NCI-H524 treated with DMSO at 0.1 percent for 48 hours (cell line): ENCODE measurements at places on chromosomes 3 and 15.

GRCh38 chr15:97998307-97999071 lies 38.0 kb downstream of the ARRDC4 start:
- DNase-seq = no peak

DNA sequence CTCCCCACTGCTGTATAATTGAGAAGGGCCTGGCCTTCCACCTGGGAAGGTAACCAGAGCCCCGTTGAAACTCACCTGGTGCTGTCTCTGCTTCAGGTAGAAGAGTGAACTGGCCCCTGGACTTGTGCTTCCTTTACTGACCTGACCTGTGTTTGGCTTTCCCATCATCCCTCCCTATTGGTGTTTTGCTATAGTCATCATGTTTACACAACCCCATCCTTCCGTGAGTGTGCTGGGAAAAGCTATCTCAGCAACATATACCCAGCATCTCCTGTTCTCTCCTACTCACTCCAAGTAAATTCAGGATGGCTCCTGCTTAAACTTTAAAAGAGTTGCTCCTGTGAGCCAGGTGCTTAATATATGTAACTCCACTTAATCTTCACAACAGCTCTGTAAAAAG lies 77.2 kb upstream of the TSC22D2 start:
- DNase-seq = no peak

GRCh38 chr3:29319262-29319661 lies 38.4 kb downstream of the RBMS3 start:
- DNase-seq = no peak

DNA sequence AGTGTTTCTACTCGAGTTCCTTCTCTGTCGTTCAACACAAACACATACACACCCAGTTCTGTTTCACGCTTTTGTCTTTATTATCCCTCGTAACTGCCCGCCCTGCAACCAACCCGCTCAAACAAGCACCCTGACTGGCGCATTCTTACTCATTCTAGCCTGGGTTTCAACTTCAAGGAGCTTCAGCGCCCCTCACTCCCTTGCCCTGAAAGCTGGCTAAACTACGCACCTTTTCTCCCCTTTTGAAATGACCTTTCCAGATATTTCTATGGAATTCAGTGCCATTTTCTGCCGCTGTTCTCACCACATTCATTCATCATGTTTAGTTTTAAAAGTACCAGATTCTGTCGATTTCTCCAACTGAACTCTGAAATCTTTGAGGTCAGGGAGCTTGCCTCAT lies 653 bp upstream of the MFSD1 start:
- DNase-seq = no peak
